ENCODE measurements at places on chromosomes 12 and 14.
A peak's percentile ranks its signal among the peaks of the same experiment; 100 is the strongest.

DNA sequence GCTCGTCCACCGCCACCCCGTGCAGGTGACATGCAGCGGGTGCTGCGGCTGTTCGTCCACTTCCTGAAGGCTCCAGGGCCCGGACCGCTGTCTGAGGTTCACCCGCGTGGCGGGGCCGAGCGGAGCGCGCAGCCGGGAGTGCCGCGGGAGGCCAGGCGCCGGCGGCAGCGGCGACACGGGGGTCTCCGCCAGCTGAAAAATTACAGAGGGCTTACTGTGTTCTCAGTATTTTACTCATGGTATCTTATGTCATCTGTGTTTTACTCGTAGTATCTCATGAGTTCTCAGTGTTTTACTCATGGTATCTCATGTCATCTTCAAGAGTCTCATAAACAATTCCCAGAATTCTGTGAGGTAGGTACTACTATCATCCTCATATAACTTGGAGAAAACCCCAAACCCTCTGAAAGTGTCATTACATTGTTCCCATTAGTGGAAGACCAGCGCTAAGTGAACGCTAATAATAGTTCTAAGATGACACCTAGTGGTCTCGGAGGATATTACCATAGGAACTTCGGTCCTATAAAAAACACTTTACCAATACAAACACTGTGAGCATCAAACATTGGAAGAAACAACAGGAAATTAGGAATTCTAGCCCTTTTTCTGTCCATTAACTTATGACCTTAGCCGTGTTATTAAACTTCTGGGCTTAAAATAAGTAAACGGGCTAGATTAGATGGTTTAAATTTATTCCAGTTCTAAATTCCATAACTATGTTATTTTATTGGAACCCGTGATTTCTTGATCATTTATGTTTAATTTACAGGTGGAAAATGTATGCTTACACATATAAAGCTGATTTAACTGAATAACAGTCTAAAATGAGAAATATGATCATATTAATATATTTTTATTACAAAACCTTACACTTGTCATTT, 32.4 kb downstream of the AK7 start:
- DNase-seq: peak; percentile 71

GRCh38 chr14:95062220-95062619, 95.1 kb downstream of the DICER1 start:
- DNase-seq: no peak

DNA sequence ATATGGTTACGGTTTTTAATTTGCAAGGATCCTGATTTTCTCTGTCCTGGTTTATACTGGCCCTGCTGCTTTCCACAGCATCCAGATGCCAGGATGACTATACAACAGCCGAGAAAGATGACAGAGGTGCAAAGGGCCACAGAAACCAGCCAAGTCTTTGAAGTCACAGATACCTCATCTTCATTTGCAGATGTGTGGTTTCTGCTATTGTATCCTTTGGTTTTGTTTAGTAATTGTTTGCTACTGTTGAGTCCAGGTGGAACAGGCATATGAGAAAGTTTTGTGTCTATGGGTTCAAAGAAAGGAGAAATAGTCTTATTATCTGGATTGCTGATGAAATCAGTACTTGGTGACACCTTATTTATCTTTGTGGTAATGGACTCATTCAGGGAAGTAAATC, 17.3 kb upstream of the KLHL42 start:
- DNase-seq: no peak

DNA sequence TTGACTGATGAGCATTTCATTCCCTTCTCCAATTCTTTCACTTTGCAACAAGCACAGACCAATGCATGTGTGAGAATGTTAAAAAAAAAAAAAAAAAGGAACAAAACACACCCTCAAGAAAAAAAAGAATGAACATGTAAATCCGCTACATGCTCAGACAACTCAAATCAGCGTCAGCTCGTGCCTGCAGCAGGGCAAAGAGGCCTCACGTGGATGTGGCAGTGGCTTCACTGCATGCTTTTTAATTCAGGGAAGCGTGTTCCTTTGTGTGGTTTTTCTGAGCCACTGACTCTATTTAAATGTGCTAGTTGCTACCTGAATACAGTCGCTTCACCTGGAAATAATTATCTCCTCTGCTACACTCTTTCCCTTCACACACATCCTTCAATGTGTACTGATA, 55.1 kb downstream of the PPP1R36 start:
- DNase-seq: no peak

GRCh38 chr14:90677484-90678050, 138.7 kb downstream of the TTC7B start:
- peak; percentile 65 for DNase-seq

DNA sequence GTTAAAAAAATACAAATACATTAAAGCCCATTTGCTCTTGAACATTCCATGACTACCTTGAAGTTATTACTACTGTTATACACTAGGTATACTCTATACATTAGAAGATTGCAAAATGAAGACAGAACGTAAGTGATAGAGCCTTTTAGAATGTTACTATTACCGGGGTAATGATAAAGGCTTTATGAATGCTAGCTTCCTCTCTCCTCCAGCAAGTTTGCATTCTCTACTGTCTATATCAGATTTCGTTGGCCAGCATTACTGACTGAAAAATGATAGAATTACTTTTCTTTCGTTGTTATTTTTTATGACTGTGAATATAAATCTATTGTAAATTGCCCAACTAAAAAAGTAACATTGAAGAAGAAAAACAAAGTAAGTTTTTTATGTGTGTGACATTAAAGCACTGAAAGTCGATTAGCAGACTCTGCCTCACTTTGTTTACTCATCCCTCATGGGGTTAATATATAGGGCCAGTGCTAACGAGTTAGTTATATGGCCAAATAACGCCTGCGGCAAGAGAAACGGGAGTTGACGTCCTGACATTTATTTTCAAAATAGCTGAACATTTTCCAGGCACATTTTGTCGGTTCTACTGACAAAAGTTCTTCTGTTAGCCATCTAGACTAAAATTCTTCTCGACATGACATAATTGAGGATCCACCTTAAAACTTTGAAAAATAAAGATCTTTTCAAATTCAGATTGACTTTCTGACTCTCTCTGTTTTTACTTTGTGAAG, 163.8 kb upstream of the KITLG start:
- DNase-seq: peak; percentile 19

DNA sequence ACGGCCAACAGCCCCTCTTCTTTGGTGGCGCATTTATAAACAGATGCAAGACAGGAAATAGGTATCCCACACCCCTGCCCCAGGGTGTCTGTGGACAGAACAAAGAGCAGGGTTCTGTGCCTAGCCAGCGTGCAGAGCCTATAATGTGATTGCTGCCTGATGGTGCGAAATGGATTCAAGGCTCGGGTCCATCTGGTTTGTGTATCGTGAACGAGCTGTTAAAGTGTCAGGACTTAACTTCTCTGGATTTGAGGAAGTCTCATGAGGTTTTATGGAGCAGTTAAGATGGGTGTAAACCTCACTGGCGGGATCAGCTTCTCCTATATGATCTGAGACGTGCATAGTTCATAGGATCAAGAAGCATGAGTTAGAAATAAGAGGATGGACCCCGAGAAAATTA, 388.7 kb upstream of the TBX3 start:
- DNase-seq: no peak

GRCh38 chr12:55716582-55716957, 724 bp downstream of the BLOC1S1 start:
- DNase-seq: no peak

DNA sequence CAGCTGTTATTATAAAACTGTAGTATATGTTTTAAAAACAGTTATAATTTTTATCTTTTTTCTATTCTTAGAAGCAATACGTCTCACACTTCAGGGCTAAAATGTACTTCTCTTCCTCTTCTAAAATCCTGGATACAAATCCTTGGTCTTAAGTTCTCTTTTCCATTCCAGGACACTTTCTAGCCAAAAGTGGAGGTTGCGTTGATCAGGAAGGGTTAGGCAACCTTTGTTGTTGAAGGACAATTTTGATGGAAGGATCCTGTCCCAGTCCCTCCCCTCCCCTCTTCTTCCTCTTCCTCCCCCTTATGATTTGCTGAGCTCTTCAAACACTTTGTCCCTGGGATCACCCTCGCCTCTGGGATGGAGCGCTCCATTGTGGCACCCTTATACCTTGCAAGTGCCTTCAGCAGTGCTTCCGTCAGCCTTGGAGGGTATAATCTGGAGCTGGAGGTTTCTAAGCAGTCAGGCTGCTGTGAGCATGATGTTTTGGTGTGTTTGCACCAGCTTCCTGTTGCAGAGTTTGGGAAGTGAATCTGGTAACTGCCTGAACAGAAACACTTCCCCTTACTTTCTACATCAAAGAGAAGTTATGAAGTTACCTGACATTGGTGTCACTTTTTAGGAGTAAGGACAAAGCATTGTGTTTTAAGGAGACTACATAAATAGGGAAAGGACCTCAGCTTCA, 87.4 kb upstream of the SLC38A2 start:
- no peak for DNase-seq

DNA sequence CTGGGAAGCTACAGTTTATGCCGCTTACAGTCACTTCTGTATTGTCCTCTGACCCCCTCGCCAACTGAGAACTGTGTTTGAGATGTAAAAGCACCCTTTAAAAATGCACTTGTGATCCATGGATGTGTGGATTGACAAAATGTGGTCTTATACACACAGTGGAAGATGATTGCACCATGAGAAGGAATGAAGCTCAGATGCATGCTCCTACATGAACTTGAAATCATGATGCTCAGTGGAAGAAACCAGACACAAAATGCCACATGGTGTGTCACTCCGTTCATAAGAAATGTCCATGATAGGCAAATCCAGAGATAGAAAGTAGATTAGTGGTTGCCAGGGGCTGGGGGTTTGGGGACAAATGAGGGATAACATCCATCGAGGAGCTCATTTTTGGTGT, 58.0 kb downstream of the PITPNM2 start:
- DNase-seq: no peak

GRCh38 chr14:98059106-98059505, 1212.9 kb downstream of the BCL11B start:
- DNase-seq: no peak

DNA sequence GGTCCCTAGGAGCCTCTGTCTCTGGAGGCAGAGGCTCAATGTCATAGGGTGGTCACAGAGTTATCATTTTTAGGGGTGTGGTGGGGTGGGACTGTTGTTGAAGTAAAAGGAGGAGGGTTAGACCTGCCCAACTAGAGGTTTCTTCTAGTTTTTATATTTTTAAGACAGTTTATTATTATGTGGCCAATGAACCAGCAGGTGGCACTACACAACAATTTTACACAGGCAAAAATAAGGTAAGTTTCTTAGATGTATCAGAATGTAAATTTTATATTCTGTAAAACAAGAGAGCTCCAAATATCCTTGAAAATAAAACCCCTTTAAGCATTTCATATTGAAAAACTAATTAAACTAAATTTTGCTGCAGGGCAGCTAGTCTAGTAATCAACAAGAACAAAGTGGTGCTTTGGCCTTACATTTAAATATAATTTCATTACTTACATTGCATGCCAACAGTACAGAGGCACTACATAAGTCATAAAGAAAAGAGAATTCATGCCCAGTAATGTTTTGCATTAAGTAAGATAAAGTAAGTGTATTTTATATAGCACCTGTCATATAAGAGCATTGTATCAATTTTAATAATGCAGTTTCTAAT, 22.2 kb upstream of the OVCH1 start:
- DNase-seq: peak; percentile 36

GRCh38 chr14:23375527-23376251, 1.2 kb upstream of the CMTM5 start:
- DNase-seq: no peak

DNA sequence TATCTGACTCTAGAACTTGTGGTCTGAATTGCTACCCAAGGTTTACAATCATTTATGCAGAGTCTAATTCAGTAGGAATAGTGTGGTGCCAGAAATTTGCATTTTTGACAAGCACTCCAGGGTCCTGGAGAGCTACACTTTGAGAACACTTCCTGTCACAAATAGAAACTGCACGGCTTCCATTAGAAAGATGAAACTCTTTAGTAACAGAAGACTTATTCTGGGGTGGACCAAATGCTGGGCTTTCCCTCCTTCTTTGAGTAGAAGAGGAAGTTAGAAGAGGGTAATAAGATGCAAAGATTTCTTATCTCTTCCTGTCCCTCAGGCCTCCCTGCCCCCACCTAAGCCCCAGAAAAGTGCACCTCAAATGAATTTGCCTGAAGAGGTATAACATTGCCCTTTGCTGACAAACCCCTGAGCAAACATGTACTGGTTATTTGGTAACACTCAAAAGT, 28.4 kb downstream of the DGLUCY start:
- no peak for DNase-seq

DNA sequence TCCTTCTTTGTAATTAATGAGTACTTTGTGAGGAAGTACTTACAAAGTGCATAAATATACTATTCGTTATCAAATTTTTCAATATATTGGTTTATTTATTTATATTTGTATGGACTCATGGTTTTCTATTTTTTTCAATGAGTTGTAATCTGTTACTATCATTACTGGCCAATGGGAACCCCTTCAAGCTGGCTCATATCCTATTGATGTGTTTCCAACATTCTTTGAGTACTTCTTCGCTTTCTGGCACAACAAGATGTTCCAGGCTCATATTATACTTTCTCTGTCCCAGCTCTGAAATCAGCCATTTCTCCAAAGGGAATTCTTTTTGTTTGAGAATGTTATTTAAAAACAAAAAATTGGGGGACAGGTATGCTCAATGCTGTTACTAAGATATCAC, 17.5 kb downstream of the YBX3 start:
- DNase-seq: no peak

GRCh38 chr12:14776236-14776961, 26.9 kb downstream of the WBP11 start:
- DNase-seq: peak; percentile 16

DNA sequence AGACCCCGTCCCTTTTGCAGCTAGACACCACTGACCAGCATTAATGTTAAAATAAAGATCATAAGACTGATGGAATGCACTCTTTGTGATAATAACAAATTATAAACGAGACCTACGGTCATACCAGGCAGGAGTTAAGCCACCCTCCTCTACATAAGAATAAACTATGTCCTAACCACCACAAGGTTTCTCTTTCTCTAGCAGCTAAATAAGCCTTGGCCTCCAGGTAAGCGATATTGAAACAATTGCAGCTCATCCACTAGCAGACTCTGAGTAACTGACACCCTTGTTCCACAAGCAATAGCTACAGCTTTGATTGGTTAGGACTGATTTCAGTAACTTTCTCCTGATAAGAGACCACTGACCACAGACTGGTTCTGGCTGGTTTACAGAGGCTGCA, 144.2 kb upstream of the CCDC198 start:
- no peak for DNase-seq

- no peak for DNase-seq
Measured at GRCh38 chr12:4049298-4050080, 176.3 kb upstream of the PARP11 start.

GRCh38 chr14:100569734-100570286, 17.4 kb downstream of the BEGAIN start:
- no peak for DNase-seq

DNA sequence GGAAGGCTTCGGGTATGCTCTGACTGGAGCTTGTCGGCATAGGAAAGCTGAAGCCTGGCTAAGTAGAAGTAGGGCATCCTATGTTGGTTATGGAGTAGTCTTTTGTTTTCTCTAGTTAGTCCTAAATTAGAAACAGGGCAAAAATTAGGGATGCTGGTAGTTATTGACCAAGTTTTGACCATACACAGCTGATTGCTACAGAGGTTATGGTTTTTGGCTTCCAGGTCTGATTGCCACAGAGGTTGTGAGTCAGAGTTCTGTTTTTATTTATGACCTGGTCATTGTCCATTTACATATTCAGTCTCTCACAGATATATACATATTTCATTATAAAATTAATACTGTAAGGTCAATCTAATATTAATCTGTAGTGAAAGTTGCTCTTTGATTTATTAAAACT, 219.2 kb downstream of the FSCB start:
- no peak for DNase-seq

All from RPMI7951 (cell line).